CD4-positive, alpha-beta memory T cell (primary cell): ENCODE measurements at places on chromosomes 7 and 10.

DNA sequence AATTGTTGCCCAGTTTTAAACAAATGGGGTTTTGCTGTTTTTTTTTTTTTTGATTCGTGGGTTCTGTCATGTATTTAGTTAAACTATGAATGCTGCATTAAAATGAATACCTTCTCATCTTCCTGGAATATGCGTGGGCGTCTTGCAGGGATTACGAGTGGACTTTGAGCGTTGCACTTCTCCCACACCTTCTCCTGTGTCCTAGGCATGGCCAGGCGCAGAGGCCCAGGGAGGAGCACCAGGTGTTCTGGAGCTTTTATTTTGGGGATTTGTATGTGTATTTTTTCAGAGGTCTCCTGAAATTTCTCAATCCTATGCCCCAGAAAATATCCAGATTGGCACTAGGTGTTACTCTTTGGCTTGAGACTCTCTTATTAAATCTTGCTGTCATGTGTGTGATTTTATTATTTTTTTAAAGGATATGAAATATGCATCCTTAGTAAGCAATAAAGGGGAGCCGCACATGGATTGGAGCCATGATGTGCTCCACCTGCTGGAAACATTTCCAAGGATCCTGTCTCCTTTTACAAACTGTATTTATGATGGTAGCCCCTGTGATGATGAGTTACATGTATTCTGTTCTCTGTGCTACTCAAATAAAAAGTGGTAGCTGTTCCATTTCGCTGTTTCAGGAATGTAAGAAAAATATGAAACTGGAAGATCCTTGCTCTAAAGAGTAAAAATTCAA, 482.2 kb upstream of the KLF6 start:
- DNase-seq, result no peak

DNA sequence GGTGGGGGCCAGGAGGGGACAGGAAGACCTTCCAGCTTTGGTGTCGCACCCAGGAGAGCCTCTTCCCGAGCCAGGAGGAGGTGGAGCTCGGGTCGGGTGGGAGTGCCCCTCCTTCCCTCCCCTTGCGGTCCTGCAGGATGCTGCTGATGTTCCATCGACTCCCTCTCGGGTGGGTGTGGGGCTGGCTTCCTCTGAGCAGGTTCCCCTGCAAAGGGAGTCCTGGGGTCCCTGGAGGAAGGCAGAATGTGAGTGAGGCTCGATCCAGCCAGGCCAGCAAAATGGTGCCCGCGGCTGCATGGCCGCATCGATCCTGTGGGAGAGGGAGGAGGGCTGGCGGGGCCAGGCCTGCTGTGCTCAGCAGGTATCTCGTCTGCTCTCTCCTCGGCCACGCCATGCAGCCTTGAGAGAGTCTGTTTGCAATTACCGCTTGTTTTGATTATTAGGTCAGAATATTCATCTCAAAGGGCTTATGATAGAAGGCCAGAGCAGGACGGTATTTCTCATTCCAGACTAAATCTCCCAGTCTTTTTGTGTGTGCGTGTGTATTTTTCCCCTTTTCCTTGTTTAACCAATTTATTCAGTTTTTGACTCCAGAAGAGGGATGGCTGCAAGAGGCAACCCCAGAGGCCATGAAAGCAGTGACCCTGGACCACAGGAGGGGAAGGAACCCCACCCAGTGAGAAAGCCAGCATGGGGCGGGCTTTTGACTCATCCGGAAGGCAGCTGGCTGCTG, 137.3 kb upstream of the ZMIZ1 start:
- no peak for DNase-seq

GRCh38 chr7:85030893-85031292, 156.0 kb downstream of the SEMA3D start:
- DNase-seq, result no peak

- DNase-seq, result no peak
Measured at GRCh38 chr10:681670-682318, 7.7 kb downstream of the DIP2C start.

- DNase-seq, result no peak
Measured at GRCh38 chr10:53839440-53840039, 961.5 kb downstream of the PCDH15 start.

DNA sequence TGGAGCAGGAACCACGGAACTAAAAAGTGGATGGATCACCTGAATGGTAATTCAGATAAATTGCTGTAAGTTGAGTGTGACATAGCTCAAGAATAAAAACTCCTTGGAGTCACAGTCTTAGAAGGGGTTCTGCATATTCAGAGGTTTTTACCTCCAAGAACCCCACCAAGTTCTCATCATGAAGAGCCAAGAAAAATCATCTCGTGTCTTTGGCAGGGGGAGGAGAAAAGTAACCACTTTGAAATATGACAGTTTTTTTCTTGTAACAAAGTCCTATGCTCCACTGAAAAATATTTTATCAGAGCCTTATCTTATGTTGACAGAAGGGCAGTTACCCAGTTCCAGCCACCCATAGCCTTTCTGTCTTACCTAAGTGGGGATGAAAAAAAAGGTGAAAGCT, 38.2 kb upstream of the MBL2 start:
- no peak for DNase-seq

GRCh38 chr7:55211726-55212125, 153.4 kb upstream of the LANCL2 start:
- no peak for DNase-seq

GRCh38 chr7:87151729-87152111, 533 bp upstream of the DMTF1 start:
- no peak for DNase-seq

- DNase-seq, result no peak
Measured at GRCh38 chr7:11251436-11251835, 277.8 kb downstream of the PHF14 start.

DNA sequence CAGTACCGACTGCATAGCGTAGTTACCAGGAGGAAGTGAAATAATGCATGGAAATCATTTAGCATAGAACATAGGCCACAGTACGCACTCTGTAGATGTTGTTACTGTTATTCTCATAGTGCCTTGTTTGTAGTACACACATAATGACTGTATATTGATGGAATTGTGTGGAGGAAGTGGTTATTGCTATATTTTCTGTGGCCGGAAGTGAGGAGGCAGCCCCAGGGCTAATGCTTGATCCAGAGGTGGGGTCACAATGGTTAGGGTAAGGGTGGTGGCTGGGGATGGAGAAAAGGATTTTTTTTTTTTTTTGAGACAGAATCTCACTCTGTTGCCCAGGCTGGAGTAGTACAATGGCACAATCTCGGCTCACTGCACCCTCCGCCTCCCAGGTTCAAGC, 4.5 kb upstream of the MGAM start:
- DNase-seq, result no peak

DNA sequence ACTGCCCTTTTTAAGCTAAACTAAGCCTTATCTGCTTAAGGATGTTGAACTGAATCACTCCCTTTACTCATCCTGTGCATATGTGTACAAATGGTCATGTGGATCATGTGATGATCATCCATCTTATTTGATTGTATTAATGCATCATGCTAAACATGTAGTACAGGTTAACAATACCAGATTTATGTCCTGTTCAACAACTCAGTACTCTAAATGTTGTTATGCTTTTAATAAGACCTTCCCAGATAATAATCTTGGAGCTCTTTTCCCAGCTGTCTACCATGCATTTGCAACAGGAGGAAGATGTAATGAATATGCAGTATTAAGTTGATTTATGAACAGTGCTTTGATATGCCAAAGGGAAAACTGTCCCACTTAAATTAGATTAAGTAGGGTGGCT, 318.0 kb downstream of the BICC1 start:
- no peak for DNase-seq

GRCh38 chr10:131431533-131431932, 120.0 kb upstream of the TCERG1L start:
- DNase-seq, result no peak

DNA sequence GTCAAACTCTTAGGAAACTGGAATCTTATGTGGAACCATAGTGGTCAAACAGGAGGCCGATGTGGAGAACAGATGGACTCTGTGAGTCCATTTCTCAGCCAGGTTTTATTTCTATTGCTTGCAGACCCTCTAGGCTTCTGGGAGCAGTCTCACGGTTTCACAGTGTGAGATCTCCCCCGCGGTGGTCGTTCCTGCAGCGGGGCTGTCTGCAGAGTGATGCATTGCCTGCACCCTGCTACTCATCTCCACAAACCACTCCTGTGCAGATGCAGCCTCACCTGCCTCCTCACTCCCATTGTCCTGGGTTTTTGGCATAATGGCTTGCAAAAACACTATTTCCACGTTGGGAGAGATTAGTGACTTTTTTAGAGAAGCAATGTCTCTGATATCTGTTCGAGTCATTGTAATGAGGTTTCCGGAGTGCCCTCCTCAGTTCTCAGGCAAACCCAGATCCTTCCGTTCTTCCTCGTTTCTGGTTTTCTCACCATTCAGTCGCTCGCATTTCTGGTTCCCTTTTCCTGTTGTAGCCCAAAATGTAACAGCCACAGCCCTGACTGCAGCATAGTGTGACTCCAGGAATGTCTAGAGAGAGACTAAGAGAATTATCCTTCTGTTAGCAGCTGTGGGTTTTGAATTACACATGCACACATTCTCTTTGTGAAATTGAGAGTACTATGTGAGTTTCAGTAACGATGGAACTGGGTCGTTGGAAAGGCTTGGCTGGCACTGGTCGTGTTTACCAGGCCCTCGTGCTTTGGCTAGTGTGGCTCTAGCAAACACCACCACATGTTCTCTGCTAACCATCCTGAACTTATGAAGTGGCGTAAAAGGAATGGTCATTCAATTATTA, 30.2 kb downstream of the ACADSB start:
- no peak for DNase-seq

GRCh38 chr7:90955641-90956207, 308.5 kb upstream of the FZD1 start:
- no peak for DNase-seq

- DNase-seq, result no peak
Measured at GRCh38 chr10:110513949-110514348, 16.2 kb downstream of the DUSP5 start.

- DNase-seq, result no peak
Measured at GRCh38 chr10:26057466-26057865, 123.4 kb downstream of the MYO3A start.

GRCh38 chr7:6571160-6571779, 6.0 kb upstream of the ZDHHC4 start:
- no peak for DNase-seq

DNA sequence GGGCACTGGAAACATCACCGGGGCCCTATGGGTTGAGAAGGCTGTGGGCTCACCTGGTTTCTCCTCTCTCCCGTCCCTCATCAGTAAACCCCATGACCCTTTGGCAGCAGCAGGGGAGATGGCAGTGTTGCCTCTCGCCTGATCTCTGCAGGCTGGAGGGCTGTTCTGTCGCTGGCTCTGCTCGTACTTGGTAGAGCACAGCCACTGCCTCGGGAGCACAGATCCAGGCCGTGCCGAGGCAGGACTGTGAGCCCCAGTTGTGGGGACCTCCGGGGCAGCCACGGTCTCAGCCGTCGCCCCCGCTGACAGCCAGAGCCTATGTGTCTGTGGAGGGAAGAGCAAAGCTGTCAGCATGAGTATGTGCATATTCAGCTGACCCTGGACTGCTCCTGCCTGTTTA, 94.9 kb downstream of the PTPRE start:
- no peak for DNase-seq

DNA sequence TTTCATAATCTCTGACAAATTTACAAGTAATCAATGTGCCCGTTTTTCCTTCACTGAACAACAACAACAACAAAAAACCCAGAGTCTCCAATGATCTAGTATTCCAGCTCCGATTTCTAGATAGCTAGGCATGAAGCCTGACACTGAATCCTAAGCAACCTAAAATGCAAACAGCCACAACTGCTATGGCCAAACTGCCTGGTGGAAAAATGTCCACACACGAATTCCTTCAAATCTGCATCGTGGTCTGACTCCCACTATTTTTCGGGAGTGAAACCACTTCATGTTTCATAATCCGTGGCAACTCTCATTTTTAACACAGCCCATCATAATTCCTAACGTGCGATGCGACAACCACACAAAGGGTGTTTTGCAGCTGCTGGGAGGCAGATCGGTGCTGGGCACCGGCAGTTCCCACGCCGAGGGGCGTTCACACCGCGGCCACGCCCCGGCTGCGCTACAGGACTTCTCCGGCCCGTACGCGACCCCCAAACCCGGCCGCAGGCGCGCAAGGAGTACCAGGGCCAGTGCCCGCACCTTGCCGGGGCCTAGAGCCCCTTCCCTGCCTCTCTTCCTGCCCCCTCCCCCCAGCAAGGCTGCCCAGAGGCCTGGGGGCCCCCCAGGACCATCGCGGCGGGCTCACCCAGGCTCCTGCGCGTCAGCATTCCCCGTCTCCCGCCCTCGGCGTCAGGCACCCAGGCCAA, 814 bp downstream of the RUFY2 start:
- DNase-seq, result no peak

DNA sequence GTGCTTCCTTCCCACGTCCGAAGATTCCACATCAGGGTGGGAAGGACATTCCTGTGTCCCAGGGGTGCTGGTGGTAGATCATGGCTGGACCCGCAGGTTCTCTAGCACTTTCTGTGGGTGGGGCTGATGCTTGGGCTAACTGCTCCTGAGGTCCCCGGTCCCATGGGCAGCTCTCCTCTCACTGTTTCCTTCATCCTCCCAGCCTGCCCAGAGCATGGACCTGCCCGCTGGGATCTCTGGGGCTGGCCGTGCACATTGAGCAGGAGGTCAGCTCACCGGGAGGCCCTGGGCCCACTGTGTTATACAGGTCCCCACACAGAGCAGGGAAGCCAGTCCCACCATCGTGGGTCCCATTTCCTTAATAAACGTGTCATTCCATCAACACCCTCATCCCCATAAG, 502.3 kb downstream of the TCERG1L start:
- DNase-seq, result no peak

DNA sequence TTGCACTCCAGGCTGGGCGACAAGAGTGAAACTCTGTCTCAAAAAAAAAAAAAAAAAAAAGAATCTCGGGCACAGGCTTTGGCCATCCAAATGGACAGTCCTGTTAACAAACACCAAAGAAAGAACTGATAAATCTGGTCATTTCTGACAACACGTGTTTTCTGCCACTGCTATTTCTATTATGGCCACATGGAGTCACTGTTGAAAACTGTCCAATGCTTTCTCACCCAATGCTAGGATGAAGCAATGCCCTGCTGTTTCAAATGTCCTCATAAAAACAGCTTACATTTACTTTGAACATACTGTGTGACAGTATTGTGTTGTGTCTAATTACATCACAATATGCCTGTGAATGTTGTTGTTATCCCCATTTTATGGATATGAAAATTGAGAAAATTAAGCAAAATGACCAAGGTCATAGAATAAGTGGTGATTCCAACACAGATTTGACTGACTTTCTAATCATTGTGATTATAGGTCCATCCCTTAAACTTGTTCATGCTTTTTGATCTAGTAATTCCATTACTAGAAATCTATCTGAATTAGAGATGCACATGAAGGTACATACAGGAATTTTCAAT, 19.9 kb upstream of the MAP3K8 start:
- DNase-seq, result peak; percentile 53
